GM12865 (cell line): ENCODE measurements at places on chromosomes 2 and 18.

GRCh38 chr2:71226096-71226964, 573 bp downstream of the PAIP2B start:
- DNase-seq: no peak

DNA sequence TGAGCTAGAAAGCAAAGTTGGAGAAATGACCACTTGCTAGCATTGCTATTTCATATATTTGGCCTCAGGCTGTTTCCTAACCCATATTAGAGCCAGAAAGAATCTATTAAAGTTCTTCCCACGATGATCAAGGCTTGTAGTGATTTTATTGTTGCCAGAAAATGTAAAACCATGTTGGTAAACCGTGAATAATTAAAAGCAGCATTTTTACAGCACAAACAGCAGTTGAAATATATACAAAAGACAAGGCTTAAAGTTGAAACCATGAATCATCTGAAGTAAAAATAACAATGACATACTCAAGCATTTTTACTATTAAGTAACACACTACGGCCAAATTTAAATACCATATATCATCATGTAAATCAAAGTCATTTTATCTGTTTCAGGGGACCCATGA, 27.7 kb upstream of the DSC3 start:
- DNase-seq: no peak

DNA sequence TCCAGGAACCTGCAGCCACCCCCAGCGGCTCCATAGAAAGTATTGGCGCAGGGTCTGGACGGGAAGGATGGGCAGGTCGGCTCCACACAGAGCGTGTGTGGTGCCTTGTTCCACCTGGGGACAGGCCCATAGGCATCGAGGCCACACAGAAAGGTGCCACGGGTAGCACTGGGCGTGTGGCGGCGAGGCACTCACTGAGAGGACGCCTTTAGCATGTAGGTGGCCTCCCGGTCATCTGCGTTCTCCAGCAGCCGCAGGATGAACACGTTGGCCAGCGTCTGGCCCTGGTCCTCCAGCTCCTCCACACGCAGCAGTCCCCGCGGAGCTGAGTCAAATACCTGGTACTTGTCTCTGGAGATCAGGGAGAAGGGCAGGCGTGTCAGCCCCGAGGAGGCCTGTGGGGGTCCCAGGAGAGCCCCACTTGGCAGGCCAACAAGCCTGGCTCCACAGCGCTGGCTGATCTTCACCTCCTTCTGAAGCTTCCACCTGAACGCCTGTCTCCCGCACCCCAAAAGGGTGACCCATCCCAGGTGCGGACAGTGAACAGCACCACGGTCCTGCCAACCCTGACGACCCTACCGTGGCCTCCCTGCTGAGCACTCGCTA, 13.2 kb downstream of the SNORC start:
- no peak for DNase-seq

DNA sequence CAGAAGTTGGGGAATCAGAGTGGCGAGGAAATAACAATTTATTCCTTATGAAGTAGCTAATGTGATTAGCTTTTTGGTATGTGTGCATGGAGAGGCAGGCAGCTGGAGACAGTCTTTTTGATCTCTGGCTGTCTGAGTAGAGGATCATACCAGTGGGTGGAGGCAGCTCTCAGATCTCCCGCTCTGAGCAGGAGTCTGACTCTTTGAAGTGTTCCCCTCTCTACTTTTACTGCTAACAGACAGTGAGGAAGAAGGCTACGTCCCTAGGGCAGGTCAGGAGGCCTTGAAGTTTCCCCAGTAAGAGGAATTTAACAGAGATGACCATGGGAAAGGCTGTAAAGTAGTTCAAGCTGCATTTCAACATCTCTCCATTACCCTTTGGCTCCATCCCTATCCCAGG, 111.9 kb upstream of the REG3A start:
- DNase-seq: no peak

DNA sequence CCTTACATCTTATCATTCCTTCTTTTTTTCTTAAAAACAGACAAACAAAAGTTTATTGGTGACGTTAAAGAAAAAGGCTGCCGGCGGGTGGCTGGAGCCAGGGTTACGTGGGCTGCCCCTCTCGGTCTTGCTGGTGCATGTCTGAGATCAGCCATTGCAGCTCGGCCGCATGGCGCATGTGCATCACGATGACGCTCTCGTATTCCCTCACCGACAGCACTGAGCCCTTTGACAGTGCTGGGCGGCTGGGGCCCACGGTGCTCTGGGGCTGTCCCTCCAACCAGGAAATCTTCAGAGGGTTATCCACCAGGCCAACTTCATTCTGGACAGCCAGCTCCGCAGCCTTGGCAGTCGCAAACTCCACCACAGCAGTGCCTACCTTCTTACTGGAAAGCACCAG, 1081.8 kb upstream of the TMEFF2 start:
- DNase-seq: no peak

GRCh38 chr2:33205693-33206434, 259.1 kb downstream of the LTBP1 start:
- DNase-seq: peak; percentile 76

GRCh38 chr18:77657651-77658298, 408.1 kb downstream of the GALR1 start:
- DNase-seq: no peak

- DNase-seq: no peak
These were observed 5.0 kb upstream of the GYPC start for GRCh38 chr2:126650994-126651393.

GRCh38 chr2:156663757-156664409, 227.7 kb downstream of the GPD2 start:
- DNase-seq: peak; percentile 15

- no peak for DNase-seq
These were observed 145.8 kb upstream of the MGAT5 start for GRCh38 chr2:134108113-134108512.

- no peak for DNase-seq
These were observed 778.5 kb upstream of the FANCL start for GRCh38 chr2:59019566-59020159.

DNA sequence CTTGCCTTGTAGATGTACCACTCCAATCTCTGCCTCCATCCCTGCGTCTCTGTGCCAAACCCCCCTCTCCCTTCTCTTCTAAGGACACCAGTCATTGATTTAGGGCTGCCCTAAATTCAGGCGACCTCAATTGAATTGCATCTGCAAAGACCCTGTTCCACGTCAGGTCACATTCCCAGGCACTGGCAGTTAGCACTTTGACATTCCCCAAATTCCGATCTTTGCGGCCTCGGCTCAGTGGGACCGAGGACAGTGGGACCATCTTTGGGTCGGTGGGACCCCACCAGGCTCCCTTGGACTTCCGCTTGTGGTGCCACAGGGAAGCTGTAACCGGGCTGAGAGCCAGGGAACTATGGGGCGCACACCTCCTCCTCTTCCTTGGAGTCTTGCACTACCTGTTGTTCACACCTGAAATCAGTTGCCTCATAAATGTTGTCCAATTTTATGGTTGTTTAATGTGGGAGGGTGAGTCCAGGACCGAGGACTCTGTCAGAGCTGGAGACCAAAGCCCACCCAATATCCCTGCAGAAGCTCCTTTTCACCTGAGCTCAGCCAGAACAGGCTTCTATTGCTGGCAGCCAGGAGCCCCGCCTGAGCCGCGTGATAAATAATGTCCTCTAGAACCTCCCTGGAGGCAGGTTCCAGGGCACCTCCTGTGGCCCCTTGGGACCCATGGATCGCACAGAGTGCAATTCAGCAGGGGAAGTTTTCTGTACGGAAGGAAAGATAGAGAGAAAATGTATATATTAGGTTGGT, 271.6 kb downstream of the EIPR1 start:
- no peak for DNase-seq

DNA sequence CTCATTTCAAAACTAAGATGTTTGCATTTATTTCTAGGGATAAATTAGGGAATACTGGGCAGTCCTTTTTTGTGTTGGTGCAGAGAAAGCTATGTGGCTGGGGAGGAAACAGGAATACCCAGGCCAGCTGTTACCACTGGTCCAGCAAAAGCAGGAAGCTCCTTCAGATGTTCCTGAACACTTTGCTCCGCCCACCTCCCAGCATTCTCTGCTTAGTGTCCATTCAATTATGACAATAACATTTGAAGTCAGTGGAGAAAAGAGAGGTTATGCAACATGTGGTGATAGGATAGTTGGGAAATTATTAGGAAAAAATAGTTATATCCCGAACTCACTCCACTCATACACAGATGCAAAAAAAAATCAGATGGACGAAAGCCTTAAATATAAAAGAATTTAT, 22.1 kb upstream of the ARPC2 start:
- DNase-seq: no peak

GRCh38 chr18:48639772-48640432, 101.1 kb downstream of the CTIF start:
- peak; percentile 31 for DNase-seq

DNA sequence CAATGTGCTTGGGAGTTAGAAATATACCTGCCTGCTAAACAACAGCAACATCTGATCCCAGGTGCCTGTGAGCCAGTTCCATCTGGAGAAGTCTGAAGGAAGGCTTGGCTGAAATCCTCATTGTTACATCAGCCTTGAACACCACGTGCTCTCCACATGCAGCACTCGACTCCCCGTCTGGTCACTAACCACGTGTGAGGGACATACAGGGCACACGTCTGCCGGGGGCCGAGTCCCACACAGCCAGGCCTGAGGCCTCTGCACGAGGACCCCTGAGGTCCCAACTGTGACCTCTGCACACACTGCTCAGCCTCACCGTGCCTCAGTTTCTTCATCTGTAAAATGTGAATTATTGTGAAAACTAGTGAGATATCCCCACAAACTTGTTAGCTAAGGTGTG, 236.5 kb upstream of the SALL3 start:
- no peak for DNase-seq

DNA sequence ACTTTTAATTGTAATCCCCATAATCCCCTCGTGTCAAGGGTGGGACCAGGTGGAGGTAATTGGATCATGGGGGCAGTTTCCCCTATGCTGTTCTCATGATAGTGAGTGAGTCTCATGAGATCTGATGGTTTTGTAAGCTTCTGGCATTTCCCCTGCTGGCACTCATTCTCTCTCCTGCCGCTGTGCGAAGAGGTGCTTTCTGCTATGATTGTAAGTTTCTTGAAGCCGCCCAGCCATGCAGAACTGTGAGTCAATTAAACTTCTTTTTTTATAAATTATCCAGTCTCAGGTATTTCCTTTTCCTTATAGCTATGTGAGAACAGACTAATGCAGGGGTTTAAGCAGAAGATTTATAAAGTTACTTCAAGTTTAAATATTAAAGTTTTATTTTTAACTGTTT, 655.2 kb downstream of the EPHA4 start:
- DNase-seq: no peak

DNA sequence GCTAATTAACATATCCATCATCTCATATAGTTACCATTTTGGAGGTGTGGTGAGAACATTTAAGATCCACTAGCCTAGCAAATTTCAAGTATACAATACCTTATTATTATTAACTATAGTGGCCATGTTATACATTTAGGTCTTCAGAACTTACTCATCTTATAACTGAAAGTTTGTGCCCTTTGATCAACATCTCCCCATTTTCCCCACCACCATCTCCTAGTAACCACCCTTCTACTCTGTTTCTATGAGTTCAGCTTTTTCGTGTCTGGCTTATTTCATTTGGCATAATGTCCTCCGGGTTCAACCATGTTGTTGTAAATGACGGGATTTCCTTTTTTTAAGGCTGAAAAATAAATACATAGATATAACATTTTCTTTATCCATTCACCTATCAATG, 15.9 kb downstream of the NEURL3 start:
- peak; percentile 46 for DNase-seq

DNA sequence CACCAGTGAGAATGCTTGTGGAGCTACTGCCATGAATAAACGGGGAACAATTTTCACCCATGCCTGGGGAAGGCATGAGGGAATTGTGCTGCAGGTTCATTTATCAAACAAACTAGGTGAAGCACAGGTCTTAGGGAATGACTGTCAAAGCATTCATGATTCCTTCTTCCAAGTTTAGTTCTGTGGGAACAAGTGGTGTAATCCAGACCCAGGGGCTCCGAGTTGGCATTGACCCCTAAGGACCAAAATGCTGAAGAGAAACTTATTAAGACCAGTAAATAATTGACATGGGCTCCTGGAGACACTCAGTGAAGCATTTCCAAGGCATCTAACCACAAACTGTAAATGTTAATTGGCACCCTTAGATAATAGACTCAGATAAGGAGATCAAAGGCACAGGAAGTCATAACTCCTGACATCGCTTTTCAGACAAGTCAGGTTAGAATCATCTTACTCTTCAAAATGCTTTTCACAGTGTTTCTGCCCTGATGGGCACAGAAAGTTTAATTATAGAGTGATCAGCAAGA, 96.9 kb downstream of the SPP2 start:
- no peak for DNase-seq

GRCh38 chr2:86072271-86072858, 33.3 kb downstream of the POLR1A start:
- DNase-seq: peak; percentile 50

GRCh38 chr2:192566863-192567262, 372.1 kb upstream of the TMEFF2 start:
- DNase-seq: no peak

GRCh38 chr2:191862156-191862775, 15.4 kb upstream of the CAVIN2 start:
- DNase-seq: no peak

DNA sequence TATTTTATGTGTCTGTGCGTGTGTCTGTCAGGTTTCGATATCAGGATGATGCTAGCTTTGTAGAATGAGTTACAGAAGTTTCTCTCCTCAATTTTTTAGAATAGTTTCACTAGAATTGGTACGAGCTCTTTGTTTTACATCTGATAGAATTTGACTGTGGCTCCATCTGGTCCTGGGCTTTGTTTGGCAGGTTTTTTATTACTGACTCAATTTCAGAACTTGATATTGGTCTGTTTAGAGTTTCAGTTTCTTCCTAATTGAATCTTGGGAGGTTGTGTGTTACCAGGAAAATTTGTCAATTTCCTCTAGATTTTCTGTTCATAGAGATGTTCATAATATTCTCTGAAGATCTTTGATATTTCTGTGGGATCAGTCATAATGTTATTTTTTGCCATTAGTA, 289.4 kb upstream of the COL3A1 start:
- DNase-seq: no peak

- no peak for DNase-seq
These were observed 210.9 kb downstream of the L3MBTL4 start for GRCh38 chr18:6203791-6204190.

- DNase-seq: no peak
These were observed 433.2 kb upstream of the RGPD4 start for GRCh38 chr2:107393516-107393915.

DNA sequence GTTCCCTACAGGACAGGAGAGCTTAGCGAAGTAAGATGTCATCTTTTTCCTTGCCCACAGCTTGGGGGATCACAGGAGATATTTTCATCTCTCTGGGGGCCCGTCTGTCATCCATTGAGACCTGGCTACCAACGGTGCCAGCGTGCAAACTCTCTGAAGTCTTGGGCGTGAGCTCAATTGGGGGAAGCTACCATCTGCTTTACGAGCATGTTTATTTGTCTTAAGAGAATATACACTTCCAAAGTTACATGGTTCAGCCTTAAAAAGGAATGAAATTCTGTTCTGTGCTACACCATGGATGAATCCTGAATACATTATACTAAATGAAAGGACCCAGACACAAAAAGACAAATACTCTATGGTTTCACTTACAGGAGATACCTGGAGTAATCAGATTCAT, 13.6 kb downstream of the SAG start:
- no peak for DNase-seq

GRCh38 chr2:85248773-85249509, 78.8 kb downstream of the TGOLN2 start:
- no peak for DNase-seq

- no peak for DNase-seq
These were observed 41.6 kb upstream of the RALBP1 start for GRCh38 chr18:9433671-9434121.

GRCh38 chr18:8769509-8770095, 64.2 kb downstream of the MTCL1 start:
- no peak for DNase-seq

GRCh38 chr2:159089543-159089942, 121.1 kb downstream of the TANC1 start:
- no peak for DNase-seq

GRCh38 chr2:18085593-18085992, 207.1 kb downstream of the KCNS3 start:
- DNase-seq: no peak
